Aorta (tissue), 5 donors: ENCODE measurements at places on chromosomes 13 and 19. TPM values are rescaled to one million over a fixed set of nuclear protein-coding genes. Genes with fewer than 3 reads are reported as not detected.

The CLEC17A gene
- not detected for polyA plus RNA-seq

The ZNF222 gene
- polyA plus RNA-seq = 3.9 TPM

The PLA2G4C gene
- 45.8 TPM for polyA plus RNA-seq

The IRS2 gene
- 8.1 TPM for polyA plus RNA-seq

The DAPK3 gene
- polyA plus RNA-seq = 78.0 TPM

The MYH14 gene
- polyA plus RNA-seq = 61.1 TPM

The PCDH20 gene
- polyA plus RNA-seq = 1.5 TPM

The OR10H4 gene
- polyA plus RNA-seq = not detected

The CFAP97D2 gene
- not detected for polyA plus RNA-seq

The AP2A1 gene
- 63.1 TPM for polyA plus RNA-seq

The UGGT2 gene
- 8.3 TPM for polyA plus RNA-seq

The TUBA3C gene
- not detected for polyA plus RNA-seq

The HIF3A gene
- polyA plus RNA-seq = 78.4 TPM

The ICAM5 gene
- 0.10 TPM for polyA plus RNA-seq

The LENG9 gene
- polyA plus RNA-seq = 2.1 TPM

The STXBP2 gene
- 27.4 TPM for polyA plus RNA-seq

The ZNF555 gene
- polyA plus RNA-seq = 1.8 TPM

The SRRM5 gene
- not detected for polyA plus RNA-seq

The CLEC4M gene
- 0.50 TPM for polyA plus RNA-seq

The ICAM4 gene
- polyA plus RNA-seq = not detected

The LGALS7 gene
- polyA plus RNA-seq = not detected

The CEACAM16 gene
- polyA plus RNA-seq = not detected

The TMPRSS9 gene
- polyA plus RNA-seq = not detected

The FCAR gene
- not detected for polyA plus RNA-seq

The ZNF599 gene
- polyA plus RNA-seq = 7.9 TPM

The CGB3 gene
- polyA plus RNA-seq = not detected

The DACH1 gene
- 0.50 TPM for polyA plus RNA-seq

The SERTM1 gene
- polyA plus RNA-seq = 0.03 TPM

The TTYH1 gene
- 0.03 TPM for polyA plus RNA-seq

The CC2D1A gene
- 22.3 TPM for polyA plus RNA-seq

The LILRA1 gene
- 0.88 TPM for polyA plus RNA-seq

The C5AR1 gene
- 12.5 TPM for polyA plus RNA-seq

The COX7A1 gene
- 191 TPM for polyA plus RNA-seq

The RNF225 gene
- not detected for polyA plus RNA-seq

The POSTN gene
- polyA plus RNA-seq = 218 TPM

The CD79A gene
- polyA plus RNA-seq = 0.63 TPM

The GJB2 gene
- polyA plus RNA-seq = 0.28 TPM

The F2RL3 gene
- polyA plus RNA-seq = 0.13 TPM

The TMEM59L gene
- 8.5 TPM for polyA plus RNA-seq

The APOC4 gene
- not detected for polyA plus RNA-seq

The KLK10 gene
- 0.08 TPM for polyA plus RNA-seq

The PDX1 gene
- polyA plus RNA-seq = not detected

The IL11 gene
- not detected for polyA plus RNA-seq

The RGCC gene
- polyA plus RNA-seq = 26.0 TPM

The ZNF773 gene
- polyA plus RNA-seq = 2.1 TPM

The ADGRE2 gene
- polyA plus RNA-seq = 0.23 TPM

The TNFSF9 gene
- not detected for polyA plus RNA-seq

The LIN7B gene
- polyA plus RNA-seq = 7.6 TPM

The ZNF570 gene
- 4.9 TPM for polyA plus RNA-seq

The CELF5 gene
- not detected for polyA plus RNA-seq

The MTUS2 gene
- 12.1 TPM for polyA plus RNA-seq

The ZNF677 gene
- polyA plus RNA-seq = 9.5 TPM

The TSHZ3 gene
- 3.0 TPM for polyA plus RNA-seq
